HEK293T (cell line): ENCODE measurements at places on chromosomes 12 and 14.

DNA sequence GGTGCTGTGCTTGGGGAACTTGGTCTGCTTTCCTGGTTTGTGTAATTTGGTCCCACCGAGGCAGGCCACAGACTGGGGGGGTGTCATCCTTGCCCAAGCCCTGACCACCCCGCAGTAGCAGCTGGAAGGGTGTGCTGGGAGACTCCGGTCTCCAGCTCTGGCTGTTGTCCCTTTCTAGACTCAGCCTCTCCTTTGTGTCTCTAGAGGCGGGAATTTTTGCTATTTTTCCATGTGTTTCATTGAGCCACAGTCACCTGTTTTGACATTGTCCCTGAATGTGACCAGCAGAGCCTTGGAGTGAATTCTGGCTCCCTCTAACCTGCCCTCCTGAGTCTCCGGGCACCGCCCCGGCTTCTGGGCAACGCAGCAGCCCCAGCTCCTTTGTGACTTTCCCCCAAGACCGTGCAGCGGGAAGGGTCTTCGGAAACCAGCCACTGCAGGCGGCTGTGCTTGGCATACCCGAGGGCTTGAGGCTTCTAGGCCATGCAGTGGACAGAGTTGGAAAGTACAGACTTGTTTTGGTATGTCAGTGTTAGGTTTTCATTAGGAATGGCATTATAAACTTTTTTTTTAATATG lies 98.6 kb downstream of the TNFAIP2 start:
- no peak for DNase-seq

DNA sequence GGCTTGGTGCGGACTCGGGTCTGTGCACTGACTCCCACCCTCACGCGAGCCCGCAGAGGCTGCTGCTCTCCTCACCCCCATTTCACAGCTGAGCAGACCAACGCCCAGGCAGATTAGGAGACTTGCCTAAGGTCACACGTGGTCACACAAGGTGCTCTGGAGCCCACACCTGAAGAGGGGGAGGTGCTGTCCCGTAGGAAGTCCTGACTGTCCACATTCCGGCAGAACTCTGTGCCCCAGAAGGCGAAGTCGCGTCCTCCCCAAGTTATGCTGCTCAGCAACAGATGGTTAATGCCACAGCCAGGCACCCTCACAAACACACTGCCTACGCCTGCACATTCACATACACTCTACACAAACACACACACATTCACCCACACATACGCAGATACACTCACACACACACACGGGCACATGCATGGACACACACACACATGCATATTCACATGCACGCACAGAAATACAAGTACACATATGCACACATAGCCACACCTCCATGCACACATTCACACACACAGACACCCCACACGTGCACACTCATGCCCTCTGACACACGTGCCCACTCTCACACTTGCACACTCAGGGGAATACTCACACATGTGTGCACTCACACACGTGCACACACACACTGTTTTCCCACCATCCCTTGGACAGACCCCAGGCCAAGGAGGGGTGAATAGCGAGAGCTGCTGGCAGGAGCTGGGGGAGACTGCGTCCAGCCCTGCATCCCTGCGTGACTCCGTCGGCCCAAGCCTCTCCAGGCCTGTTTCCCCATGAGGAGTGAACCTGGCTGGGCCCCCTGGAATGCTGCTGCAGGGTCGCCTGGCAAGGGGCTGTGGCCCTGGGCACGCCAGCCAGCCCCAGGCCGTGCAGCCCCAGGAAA lies 4.1 kb downstream of the C14orf180 start:
- DNase-seq: no peak

DNA sequence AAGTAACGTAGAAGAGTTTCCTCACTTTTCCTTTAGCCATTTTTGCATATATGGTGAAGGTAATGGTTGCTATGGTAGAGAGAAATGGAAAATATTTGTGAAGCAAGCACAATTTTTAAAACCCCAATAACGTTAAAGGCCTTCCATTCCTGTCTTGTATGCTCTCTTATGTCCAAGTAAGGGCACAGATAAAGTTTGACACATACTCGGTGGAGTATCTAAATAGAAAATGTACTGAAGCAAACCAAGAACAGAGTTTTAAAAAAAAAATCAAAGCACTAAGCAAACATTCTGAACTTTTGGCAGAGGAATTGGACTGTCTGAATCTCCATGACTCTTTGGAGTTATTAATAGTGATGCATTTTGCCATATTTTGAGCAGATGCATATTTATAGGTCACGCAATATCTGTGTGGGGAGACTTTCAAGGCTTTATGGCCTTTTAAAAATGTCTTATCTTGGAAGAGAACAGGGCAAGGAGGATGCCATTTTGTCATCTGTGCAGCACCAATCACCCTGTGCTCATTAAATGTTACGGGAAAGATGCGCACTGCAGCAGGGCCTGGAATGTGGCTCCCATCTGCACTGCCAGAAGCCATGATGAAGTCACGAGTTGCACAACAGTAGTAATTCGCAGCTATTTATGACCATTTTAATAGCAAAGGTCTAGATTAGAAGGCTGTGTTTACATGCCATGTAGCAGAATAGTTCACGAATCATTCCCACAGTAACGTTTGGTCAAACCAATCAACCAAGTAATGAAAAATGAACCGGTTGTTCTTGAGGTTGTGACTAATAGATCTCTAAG lies 23.3 kb upstream of the AMIGO2 start:
- no peak for DNase-seq

DNA sequence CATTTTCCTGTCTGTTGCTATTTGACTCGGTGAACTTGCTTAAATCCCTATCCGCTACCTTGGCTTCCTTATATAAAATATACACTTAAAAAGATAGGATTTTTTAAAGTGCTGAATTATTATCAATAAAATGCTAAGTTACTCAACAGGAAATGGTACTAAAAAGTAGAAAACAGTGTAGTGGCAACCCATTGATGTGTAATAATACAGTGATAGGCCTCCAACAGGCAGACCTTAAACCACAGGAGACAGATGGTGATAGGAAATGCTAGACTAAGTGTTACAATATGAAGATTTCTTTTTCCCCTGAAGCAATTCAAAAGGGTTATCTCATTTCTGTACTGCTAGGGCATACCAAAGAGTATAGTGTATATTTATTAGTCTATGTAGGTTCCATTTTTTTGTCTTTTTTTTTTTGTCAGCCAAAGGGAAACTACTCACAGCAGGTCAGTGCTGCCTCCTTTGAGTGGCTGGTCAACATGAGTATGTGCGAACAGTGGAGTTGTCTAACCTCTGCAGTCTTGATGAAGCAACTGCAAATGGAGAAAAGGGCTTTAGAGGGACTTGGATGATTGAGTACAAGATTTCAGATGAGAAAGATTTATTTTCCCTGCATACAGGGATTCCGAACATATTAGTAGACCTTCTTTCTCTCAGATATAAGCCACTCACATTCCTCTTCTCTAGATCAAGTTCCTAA lies 183.8 kb downstream of the ACSS3 start:
- peak; percentile 8 for DNase-seq

DNA sequence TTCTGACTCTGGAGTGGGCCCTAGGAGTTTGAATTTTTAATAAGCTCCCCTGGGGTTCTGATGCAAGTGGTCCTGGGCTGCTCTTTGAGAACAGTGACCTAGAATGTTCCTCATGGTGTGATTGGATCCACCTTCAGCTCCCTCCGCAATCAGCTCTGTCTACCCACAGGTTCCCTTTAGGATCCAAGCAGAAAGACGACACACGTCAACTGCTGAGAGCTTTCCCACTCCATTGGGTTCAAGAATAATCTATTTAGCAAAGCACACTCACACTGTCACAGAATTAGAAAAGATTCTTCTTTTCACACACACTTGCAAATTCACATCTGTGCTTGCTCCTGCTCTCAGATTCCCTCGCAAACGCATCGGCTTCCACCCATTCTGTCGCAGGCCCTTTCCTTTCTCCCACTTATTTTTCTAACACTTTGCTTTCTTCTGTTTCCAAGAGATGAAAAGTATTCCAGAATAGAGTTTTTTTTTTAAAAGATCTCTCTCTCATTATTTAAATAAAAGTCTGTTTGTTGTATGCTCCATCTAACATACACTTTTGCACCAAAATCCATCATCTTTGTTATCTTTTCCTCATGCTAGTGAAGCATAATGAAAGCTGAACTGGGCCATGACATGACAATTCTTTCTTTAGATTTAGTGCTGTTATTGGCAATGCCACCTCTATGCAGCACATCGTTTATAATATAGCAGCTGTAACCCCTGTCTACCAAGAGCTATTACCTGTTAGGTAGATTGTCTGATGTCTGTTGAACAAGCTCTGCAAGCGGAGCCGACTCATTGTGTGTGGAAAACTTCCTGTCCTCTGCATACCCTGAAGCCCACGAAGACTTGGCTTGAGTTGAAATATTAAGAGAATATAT lies 73.1 kb downstream of the CACNA1C start:
- no peak for DNase-seq

- no peak for DNase-seq
Measured at GRCh38 chr12:15208140-15208539, 13.1 kb downstream of the RERG start.

- DNase-seq: no peak
Measured at GRCh38 chr14:77988970-77989369, 181.2 kb upstream of the NRXN3 start.

DNA sequence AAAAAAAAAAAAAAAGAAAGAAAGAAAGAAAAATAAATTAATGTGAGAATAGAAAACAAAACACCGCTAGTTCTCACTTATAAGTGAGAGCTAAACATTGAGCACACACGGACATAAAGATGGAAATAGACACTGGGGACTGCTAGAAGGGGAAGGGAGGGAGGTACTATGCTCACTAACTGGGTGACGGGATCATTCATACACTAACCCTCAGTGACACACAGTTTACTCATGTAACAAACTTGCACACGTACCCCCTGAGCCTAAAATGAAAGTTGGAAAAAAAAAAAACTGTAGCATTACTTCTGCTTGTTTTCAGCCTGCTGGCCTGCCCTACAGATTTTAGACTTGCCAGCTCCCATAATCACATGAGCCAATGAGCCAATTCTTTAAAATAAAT lies 10.5 kb upstream of the PRMT5 start:
- no peak for DNase-seq

- no peak for DNase-seq
Measured at GRCh38 chr12:125688881-125689280, 623.6 kb downstream of the AACS start.

- no peak for DNase-seq
Measured at GRCh38 chr14:105064721-105065143, 498 bp downstream of the GPR132 start.

GRCh38 chr12:127888943-127889719 lies 377.8 kb upstream of the TMEM132C start:
- DNase-seq: no peak

- no peak for DNase-seq
Measured at GRCh38 chr12:62618930-62619329, 152.3 kb downstream of the MON2 start.

- no peak for DNase-seq
Measured at GRCh38 chr12:27455589-27455988, 9.1 kb downstream of the SMCO2 start.

DNA sequence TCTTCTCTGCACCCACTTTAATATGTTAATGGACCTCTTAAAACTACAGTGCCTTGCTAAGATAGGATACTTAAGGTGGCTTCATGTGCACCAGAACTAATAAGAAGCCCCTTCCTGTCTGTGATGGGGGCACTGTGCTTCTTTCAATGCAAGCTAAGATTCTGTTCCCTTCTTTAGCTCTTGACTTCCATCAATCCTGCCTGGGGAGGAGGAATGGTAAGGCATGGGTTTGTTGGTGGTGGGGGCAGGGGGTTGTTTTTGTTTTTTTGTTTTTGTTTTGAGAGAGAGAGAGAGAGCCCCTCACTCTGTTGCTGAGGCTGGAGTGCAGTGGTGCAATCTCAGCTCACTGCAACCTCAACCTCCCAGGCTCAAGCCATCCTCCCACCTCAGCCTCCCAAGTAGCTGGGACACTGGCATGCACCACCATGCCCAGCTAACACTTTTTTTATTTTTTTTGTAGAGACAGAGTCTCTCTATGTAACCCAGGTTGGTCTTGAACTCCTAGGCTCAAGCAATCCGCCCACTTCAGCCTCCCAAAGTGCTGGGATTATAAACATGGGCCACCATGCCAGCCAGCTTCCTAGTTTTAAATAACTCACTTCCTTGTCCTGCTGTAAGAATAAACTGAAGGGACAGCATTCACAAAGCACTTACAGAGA lies 4.5 kb upstream of the KRT3 start:
- no peak for DNase-seq

DNA sequence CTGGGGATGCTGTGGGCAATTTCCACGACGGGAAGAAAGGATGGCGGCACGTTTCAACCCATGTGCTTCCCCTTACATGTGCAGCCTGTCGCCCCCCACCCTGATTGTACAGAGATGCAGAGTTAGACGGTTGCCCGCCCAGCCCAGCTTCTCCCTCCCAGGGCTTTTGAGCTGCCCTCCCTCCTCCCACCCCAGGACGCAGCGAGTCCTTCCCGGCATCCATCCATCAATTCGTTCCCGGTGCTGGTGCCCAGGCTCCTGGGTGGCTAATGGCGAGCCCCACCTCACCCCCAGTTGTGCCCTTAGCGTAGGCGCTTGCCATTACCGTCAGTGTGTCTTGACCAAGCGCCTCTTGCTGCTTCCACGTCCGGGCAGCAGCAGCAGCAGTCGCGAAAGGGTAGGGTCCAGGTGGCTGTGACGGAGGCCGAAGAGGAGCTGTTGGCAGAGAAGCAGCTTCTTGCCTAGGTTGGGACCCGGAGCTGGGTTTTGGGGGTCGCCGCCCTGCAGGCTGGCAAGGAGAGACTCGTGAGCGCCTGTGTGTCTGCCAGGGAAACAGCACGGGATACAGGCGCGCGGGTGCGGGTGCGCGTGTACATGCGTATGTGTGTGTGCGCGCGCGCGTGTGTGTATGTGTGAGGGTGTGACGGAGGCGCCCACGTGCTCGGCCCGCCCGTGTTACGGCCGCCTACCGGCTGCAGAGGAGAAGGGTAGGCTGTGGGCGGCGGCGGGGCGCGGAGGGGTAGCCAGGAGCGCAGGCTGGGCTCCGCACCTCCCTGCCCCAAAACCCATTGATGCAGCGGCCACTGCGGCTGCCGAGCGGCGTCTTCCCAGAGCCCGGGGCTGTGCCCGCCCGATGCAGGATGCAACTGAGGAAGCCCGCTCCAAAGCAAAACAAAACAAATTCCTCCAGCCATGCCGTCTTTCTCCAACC lies at the start of gene SLC6A15:
Gene SLC6A15 (minus strand): TSS at position 602 of the 931 bp plus-strand sequence. CDS start 20,679 bp downstream, outside the sequence.
- DNase-seq: peak; percentile 82

GRCh38 chr12:107369679-107370078 lies 276.3 kb upstream of the CRY1 start:
- DNase-seq: no peak

GRCh38 chr12:41684997-41685396 lies 459.7 kb downstream of the GXYLT1 start:
- DNase-seq: no peak

- DNase-seq: no peak
Measured at GRCh38 chr14:59253527-59253926, 65.1 kb downstream of the DAAM1 start.

GRCh38 chr12:6644903-6645302 lies 2.3 kb downstream of the ACRBP start:
- DNase-seq: no peak
